ENCODE measurements at places on chromosomes 13 and 19.

DNA sequence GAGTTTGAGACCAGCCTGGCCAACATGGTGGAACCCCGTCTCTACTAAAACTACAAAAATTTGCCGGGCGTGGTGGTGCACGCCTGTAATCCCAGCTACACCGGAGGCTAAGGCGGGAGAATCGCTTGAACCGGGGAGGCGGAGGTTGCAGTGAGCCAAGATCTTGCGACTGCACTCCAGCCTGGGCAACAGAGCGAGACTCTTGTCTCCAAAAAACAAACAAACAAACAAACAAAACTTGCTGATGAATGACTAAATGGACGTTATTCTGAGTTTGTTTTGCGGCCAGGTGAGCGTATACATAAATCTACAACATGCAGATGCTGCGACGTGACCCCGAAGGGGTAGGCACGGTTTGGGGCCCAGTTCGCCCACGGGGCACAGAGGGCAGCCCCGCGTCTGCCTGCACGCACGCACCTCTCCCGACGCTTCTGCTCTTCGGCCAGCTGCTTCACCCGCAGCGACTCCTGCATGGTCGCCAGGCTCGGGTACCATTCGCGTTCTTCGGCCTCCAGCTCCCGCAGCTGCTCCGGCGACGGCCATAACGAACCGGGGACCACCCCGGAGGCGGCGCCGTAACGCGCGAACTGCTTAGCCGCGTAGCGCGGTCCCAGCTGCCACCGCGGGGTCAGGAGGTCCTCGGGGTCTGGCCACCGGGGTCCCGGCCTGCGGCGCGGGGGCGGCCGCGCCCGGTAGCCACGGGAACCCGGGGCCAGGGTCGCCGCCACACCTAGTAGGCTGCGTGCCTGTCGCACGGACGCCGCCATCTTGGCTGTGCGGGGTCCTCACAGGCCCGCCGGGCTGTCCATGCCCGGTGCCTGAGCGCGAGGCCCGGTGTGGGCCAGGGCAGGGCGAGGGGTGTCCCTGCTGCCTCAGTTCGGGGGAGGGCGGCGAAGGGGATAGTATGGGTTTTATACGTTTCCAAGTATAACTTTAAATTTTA is at the start of gene GADD45GIP1:
TSS of gene GADD45GIP1 (minus strand) at position 778 of the 943 bp plus-strand sequence. CDS start at position 767, 11 bp downstream.
- no peak for DNase-seq

GRCh38 chr13:23467048-23467931 is 33.8 kb upstream of the SACS start:
- DNase-seq, result no peak

DNA sequence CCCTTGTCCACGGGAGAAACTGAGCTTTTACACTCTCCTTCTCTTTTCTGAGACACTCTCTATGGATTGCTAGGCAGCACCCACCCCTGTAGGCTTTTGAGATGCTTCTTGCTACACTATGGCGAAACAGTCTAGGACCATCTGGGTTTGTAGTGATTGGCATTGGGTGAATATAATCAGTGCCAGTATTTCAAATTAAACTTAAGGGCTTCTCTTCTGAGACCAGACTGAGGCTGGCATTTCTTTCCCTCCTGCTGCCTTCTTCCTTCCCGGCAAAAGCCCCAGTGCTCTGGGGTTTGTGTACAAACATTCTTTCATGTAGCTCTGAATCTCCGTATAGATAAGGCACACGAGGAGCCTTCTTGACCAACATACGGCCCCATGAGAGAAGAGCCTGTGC is 276.7 kb downstream of the SLC7A1 start:
- DNase-seq, result no peak

GRCh38 chr13:94249512-94249911 is 230.0 kb downstream of the DCT start:
- no peak for DNase-seq

DNA sequence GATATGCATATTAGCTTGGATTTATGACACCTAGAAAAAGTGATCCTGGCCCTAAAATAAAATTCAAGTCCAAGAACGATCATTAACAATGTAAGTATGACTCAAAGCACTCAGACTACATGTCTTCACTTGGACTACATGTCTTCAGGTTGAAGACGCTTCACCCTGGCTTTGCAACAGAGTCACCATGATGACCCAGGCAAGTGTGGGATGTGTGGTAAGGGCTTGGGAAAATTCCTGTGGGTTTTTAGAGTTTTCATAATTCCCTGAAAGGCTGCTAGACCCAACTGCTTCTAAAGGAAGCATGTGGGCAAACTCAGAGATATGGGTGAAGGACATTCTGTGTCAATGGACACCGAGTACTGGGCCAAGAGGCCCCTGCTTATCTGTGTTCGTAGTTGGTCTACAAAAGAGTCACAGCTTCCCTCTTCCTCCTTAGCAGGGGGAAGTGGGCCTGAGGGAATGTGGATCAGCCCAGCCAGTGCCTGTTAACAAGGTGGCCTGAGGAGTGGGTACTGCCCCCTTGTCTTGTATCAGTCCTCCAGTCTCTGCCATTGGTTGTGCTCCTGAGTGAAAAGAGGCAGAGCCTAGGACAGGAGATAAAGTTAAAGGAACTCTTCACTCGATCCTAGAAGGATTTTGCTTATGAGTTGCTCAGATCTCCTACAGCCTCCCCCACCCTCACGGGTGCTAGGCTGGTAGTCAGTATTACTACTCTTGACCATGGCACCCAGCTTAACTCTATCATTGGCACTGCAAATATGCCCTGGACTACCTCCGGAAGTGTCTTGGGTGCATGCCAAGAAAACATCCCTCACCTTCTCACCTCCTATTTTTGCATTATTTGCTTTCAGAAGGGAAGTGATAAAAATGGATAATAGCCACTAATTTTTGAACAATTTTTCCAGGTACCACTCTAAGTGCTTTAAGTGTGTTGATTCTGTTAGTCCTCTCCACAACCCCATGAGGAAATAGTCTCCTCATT is 406.3 kb downstream of the COG6 start:
- DNase-seq, result no peak

GRCh38 chr19:4360081-4360569 is 16.8 kb downstream of the MPND start:
- DNase-seq, result no peak

DNA sequence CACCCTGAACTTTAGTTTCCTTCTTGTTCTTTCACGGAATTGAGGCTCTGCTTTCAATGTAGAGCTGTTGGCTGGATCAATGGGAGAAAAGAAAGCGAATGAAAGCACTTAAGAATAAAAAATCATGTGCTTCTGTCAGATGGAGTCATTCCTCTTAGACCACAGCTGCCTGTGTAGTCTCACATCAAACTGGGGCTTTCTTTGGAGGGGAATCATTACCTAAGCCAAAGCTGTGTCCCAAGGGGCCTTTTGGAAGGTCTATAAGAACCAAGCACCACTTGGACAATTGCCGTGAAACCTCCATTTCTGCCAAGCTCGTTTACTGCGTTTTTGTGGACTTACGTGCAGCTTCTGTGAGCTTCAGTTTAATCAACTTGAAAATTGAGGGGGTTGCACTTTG is 44.2 kb upstream of the RNF113B start:
- DNase-seq, result no peak

DNA sequence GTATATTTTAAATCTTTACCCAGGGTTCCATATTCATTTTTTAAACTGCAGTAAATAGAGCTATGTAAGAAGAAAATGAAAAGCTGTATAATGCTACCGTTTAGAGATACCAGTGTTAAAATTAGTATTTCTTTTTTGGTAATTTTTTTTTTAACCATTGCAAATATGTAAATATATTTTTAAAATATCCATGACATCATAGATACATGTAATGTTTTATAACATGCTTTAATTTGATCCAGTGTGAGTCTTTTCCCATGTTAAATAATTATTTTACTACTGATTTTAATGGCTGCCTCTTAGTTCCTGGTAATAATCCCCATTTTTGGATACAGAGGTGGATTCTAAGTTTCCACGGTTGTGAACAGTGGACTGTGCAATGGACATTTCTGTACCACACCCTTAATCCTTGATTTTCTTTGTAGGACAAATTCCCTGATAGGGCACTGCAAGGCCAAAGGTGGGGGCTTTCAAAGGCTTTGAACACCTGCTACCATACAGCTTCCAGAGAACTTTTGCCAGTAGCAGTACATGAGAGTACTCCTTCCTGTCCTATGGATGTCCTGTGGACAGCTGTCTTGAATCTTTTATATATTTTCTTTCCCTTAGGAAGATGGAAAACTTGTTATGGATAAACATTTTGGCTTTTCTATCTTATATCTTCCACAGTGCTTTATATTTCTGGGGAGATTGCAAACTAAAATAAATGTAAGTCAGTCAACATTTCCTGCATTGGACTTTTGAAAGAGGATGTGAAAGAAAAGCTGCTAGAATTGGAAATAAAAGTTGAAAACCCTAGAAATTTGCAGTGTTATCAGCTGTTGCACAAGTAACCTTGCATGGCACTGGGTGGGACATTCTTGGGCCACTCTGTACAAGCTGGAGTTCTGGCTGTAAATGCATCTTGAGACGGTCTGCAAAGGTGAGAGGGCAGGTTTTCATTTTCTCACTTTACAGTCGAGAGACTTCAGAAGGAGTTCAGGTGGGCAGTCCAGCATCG is 46.8 kb downstream of the ARHGEF7 start:
- no peak for DNase-seq

- DNase-seq, result no peak
Measured at GRCh38 chr13:52061587-52061986, 37.1 kb downstream of the UTP14C start.

GRCh38 chr19:37855098-37855497 is 51.3 kb downstream of the WDR87 start:
- DNase-seq, result peak; percentile 40

DNA sequence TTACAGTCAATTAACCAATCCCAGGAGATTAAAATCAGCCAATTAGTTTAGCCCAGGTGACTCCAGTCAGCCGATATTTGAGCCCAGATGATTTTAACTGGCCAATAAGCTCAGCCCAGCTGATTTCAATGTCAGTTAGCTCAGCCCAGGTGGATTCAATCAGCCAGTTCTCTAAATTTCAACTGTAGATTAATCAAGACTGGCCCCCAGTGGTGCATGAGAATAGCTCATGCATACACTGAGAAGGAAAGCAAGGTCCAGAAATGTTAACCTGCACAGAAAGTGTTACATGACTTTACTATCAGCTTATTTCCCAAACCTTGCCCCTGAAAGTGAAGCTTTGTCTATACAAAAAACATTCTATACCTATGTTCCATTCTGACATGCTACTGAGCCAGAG is 55.4 kb upstream of the ZNF724 start:
- DNase-seq, result no peak

DNA sequence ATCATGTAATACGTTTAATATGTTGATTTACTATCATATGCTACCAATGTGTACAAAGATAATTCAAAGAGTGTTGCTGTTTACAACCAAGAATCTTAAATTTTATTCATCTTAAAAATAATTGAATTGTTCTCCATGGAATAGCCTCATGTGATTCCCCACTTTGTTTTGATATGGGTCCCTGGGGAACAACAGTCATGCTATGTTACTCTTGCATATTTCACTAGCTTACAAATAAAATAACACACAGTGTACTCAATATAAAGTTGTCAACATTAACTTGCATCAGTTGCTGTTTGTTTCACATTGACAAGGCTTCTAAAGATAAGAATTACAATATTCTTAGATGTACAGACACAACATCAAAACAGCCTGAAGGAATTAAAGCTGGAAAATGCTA is 2.3 kb downstream of the ENOX1 start:
- DNase-seq, result no peak

- no peak for DNase-seq
Measured at GRCh38 chr19:19657397-19657783, 6.1 kb downstream of the ATP13A1 start.

GRCh38 chr13:27964741-27965323 is 4.3 kb downstream of the CDX2 start:
- DNase-seq, result no peak

GRCh38 chr13:114015111-114015968 is 41.5 kb upstream of the C13orf46 start:
- DNase-seq, result no peak

DNA sequence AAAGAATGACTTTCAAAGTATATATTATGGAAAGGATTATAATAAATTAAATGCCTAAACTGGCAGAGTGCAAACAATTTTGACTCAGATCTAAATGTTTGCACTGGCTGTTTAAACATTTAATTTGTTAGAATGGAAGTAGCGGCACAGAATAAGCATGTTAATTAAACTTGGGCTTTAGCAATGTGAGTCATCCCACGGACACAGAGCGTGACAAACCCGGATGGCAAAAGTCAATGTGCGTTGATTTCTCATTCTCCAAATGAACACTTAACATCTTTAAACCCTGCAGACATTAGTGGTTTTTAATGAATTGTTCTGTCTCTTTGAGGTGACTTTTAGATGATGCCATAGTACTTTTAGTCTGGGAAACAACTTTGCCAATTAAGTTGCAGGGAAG is 38.4 kb downstream of the PCDH8 start:
- no peak for DNase-seq

- DNase-seq, result no peak
Measured at GRCh38 chr19:912181-913079, 589 bp downstream of the R3HDM4 start.

DNA sequence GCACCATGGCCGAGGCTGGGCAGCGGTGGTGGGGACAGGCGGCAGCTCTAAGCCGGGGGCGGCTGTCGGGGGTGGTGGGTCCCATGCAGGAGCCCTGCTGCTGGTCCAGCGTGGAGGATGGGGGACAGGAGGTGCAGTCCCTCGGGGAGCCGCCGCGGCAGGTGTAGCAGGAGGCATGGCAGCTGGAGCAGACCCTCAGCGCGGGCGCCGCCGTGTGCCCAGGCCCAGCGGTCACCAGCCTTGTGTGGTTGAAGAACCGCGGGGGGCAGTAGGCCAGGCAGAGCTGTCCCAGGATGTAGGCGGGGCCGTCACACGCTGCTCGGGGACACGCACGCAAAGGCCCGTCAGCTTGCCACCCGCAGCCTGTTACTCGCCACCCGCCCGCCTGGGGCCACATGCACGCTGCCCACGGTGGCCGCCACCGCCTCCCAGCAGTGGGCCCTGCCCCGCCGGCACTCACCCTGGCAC is 2.9 kb upstream of the C19orf25 start:
- no peak for DNase-seq

DNA sequence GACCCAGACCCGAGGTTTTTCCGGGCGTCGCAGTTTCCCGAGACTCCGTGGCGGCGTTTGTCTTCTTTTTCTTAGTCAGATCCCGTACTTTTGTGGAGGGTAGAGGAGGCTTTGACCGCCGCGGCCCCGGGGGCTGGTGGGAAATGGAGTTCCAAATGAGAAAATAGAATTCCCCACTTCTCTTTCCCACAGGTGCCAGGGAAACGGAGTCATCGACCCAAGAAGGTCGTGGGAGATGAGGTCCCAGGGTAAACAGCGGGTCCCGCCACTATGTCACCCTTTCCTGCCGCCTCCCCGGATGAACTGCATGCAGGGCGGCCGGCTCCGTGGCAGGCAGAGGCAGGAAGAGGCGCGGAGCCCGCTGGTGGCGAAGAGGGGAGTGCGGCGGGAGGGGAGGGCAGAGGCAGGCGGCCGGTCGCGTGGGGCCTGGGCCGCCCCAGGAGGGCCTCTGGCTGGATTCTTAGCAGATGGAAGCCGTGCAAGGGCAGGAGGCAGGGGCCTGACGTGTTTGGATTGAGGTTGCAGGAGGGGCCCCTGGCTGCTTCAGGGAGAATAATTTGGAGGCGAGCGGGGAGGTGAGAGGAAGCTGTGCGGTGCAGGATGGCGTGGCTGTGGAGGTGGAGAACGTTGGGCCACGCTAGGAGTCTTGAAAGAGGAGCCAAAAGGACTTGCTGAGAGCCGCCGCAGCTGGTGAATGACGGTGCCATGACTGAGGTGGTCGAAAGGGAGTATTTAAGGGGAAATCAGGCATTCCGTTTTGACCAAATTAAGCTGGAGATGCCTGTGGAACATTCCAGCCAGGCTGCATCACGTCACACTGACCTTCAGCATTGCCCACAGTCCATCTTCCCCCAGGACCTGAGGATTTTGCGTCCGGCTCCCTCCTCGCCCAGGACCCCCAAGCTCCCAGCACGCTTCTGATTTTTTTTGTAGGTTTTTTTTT is 11.7 kb downstream of the CYTH2 start:
- no peak for DNase-seq

All from left renal pelvis (tissue), 4 donors.